ENCODE measurements at places on chromosomes 1 and 21.

DNA sequence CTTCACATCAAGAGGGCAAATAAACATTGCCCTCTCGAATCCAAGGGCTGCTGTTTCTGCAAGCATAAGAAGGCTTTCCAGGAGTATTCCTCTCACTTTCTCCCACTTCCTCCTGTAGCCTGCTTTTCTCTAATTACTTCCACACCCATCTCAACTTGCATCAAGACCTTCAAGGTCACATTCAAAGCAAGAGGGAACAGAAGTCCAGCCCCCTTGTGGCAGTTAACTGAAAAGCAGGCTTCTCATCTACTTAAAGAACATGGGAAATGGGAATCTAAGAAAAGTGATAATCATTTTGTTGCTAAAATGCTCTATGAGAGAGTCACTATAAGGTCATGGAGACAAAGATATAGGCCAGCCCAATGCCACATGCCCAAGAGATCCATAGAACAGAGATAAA is 874.4 kb downstream of the KCNT2 start:
- DNase-seq, result no peak

DNA sequence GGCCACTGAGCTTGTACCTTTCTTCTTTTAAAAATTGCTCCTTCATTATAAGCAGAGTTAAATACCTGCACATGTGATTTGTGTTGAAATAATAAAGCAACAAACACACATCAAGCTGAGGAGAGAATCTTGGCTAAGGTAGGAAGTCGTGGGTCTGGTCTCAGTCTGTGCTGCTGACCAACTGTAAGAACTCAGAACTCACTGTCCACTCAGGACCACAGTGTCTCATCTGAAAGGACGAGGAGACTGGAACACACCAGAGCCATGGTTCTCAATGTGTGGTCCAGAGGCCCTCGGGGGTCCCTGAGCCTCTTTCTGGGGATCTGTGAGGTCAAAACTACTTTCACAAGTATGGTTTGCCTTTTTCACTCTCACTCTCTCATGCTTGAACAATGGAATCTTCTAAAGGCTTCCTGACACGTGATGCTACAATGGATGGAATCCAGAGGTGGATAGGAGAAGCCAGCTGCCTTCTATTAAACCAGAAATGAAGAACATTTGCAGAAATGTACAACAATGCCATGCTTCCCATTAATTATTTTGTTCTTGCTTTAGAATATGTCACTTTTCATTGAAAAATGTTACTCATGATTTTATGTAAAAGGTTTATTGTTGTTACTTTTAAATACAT is 17.3 kb upstream of the ETS2 start:
- DNase-seq, result no peak

DNA sequence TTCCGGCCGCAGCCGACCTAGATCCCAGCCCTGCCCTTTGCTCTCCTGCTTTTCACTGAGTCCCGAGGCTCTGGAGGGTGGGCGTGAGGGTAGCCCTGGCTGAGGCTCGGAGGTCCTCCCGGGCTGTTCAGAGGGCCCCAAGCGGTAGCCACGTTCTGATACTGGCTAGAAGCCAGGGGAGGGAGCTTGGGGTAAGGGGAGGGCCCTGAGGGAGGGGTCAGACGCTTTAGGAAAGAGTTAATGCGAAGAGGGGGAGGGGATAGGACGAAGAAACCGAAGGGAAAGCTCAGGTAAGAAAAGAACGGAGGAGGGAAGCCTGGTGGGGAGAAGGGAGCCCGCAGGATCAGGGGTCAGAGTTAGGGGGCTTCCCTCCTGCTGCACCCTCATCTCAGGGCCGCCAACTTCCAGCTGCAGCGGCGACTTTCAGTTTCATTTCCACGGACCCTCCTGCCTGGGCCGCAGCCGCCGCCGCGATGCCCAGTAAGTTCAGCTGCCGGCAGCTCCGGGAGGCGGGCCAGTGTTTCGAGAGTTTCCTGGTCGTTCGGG is at the start of gene MOV10:
Gene MOV10 (plus strand): TSS at position 220 of the 546 bp plus-strand sequence. CDS start 254 bp downstream, at position 474.
- peak; percentile 73 for DNase-seq

DNA sequence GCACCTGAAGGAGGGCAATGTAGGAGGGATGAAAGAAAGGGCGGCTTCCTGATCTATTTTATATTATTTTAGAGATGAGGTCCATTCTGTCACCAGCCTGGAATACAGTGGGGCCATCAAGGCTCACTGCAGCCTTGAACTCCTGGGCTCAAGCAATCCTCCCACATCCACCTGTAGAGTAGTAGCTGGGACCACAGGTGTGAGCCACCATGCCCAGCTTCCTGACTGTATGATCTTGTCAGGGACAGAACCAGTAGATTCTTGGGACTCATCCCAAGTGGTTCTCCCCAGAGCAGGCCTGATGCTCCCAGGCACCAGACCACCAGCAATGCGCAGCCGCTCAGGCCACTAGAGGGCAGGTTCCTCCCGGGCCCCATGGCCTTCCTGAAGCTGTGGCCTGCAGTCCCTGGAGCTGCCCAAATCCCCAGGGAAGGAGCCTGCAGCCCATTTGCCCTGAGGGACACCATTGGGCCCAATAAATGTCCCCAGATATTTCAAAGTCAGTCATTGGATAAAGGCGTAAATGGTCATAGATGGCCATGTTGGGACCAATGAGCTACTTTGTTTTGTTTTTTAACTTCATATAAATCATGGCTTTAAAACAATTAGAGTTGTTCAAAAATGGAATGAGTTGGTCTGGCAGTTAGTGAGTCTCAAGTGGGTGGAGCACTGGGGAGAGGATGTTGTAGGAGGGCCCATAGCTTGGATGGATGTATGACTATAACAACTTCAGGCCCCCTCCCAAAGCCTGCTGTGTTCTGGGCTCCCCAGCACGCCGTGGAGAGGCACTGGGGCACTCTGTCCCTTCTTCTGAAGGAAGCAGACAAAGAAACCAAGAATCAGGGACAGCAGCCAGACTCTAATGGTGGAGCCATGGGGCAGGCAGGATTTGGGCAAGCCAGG is 44.7 kb upstream of the GOLT1A start:
- DNase-seq, result no peak

GRCh38 chr1:58978096-58978495 is 194.2 kb upstream of the JUN start:
- no peak for DNase-seq

- DNase-seq, result no peak
Observed at GRCh38 chr1:15304708-15305467, 57.9 kb downstream of the FHAD1 start.

DNA sequence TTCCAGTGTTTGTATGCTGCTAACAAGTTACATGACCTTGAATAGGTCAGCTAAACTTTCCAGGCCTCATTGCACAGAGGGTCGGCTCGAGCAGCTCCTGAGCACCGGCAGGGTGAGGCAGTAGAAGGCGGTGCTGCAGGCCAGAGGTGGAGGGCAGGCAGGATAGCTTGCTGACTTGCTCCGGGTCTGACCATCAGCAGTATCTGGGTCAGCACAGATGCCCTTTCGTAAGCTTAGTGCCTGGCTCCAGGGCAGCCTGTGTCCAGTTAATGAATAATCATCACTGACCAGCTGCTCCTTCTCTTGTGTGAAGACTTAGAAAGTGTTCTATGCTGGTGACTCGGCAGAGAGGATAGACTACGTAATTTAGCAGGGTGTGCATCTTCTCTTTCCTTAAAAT is 6.9 kb downstream of the MAPKAPK2 start:
- DNase-seq, result no peak

GRCh38 chr1:66576645-66577044 is 42.7 kb downstream of the SGIP1 start:
- DNase-seq, result no peak

- DNase-seq, result no peak
Observed at GRCh38 chr1:115429884-115430283, 91.8 kb upstream of the NGF start.

DNA sequence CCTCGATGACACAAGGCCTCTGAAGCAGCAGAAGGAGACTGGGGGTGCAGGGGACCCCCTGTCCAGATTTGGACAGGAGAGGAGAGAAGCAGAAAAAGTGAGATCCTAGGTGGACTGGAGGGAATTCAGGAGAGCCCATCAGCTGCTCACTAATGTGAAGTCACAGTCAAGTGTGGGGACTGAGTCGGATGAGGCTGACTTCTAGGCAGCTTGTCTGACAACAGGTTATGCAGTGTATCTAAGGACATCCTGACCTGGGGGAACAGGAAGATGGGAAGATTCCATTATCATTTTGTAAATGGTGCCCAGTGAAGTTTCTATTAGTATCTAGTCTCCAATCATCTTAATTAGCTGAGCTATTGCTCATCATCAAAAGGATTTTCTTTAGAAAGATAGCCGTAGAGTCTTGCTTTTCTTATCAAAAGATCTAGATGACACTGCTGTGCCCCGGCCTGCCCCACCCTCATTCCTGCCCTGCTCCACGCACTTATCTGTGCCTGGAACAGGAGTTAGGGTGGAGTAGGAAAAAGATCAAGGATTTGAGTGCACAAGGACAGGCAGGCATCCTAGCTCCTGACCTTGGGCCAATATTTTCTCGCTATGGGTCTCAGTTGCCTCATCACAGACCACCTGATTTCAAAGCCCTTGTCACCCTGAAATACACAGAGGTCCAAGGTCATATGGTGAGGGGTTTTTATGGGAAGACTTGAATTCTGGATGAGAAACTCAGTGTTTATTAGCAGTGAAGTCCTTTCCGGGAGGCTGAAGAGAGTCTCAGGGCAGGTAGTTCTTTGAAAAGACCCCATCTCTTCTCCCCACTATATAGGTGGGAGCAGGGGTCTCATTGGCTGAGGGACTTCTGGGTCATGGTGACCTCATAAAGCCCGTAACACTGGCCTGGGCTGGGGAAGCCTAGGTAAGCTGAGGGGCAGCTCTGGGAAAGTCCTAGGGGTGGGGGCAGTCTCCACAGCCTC is at the start of gene MROH7:
Gene MROH7 (plus strand): TSS at position 924 of the 974 bp plus-strand sequence. CDS start 11,141 bp downstream, outside the sequence.
- DNase-seq, result no peak

- DNase-seq, result no peak
Observed at GRCh38 chr21:44524414-44525371, 15.3 kb downstream of the KRTAP10-1 start.

- no peak for DNase-seq
Observed at GRCh38 chr1:182235952-182236650, 155.5 kb downstream of the GLUL start.

GRCh38 chr1:243851257-243851756 is 1.3 kb upstream of the AKT3 start:
- DNase-seq, result no peak

DNA sequence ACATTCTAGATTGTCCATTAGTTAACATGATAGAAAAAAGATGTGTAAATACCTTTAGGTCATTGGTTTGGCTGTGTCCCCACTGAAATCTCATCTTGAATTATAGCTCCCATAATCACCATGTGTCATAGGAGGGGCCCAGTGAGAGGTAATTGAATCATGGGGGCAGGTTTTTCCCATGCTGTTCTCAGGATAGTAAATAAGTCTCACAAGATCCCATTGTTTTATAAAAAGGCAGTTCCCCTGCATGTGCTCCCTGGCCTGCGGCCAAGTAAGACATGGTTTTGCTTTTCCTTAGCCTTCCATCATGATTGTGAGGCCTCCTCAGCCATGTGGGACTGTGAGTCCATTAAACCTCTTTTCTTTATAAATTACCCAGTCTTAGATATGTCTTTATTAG is 32.5 kb upstream of the SLC44A5 start:
- DNase-seq, result no peak

DNA sequence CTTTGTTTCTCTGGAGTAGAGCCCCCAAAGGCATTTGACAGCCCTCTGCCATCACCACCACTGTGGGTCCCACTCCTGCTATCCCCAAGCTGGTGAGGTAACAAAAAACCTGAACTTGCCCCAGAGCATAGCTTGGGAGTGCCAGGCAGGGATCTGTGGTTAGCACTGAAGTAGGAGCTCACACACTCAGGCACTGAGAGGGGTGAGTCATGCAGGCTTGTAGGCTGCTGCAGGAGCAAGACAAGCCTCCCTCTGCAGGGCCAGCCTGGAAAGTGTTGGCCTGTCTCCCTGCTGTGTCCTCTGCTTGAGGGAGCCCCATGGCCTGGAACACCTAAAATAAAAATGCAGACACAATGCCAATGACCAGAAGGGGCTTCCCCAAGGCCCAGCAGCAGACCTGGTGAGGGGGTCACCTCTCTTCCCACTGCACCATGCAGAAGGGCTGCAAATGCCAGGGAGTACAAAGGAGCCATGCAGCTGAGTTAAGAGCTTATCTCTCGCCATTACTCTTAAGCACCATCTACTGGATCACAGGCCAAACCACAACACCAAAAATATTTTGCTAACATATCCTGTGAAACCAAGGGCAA is 108.9 kb upstream of the POGK start:
- no peak for DNase-seq

GRCh38 chr1:36223381-36223995 is 755 bp upstream of the THRAP3 start:
- DNase-seq, result no peak

DNA sequence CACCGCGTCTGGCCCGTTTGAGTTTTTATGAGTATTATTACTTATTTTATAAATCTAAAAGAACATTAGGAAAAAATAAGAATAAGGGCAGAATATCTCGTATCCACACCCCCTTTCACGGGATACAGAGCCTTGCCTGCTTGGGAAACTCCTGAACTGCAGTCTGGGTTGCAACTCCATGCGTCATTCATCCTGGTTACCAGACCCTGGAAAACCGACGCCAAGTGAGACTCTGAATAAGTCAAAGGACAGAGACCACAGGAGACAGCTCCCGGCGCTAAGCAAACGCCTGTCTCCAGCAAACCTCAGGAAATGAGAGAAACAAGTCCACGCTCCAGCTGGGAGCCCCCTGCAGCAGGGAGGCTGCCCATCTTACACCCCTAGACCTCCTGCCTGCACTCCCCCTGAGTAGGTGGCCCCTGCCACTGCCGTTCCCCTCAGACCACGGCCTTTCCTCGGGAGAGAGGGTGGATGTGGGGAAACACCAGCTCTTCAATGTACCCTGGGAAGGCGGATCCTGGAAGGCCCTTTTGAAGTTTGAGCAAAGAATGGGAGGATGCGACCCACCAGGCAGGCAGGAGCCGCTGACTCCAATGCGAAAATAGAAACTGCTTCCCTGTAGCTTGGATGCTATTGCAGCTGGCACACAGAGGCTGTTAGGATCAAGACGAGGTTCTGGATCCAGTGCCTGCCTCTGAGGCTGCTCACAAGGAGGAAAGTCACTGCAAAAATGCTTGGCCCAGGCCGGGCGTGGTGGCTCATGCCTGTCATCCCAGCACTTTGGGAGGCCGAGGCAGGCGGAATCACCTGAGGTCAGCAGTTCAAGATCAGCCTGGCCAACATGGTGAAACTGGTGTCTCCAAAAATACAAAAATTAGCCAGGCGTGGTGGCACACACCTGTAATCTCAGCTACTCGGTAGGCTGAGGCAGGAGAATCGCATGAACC is 37.7 kb upstream of the GPR157 start:
- no peak for DNase-seq

DNA sequence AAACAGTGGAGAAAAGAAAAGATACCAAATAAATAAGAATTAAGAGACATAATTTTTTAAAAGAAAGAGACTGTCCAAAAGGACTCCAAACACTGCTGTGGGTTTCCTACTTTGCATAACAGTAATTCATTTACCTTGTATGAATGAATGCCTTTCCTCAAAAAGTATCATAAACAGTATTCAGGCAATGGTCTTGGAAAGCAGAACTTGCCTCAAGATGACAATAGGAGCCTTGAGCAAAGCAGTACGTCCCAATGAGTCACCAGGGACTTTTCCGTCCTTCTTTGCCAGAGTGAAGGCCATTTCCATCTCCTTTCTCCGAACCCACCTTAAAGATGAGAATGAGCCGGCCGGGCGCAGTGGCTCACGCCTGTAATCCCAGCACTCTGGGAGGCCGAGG is 186.4 kb downstream of the ZBTB18 start:
- no peak for DNase-seq

GRCh38 chr21:25640202-25640942 is 1.3 kb downstream of the JAM2 start:
- DNase-seq, result no peak

- no peak for DNase-seq
Observed at GRCh38 chr1:7373876-7374562, 397.1 kb upstream of the VAMP3 start.

All from right atrium auricular region (tissue), 2 donors.